ENCODE measurements at places on chromosomes 4 and X.
A peak's percentile ranks its signal among the peaks of the same experiment; 100 is the strongest.

DNA sequence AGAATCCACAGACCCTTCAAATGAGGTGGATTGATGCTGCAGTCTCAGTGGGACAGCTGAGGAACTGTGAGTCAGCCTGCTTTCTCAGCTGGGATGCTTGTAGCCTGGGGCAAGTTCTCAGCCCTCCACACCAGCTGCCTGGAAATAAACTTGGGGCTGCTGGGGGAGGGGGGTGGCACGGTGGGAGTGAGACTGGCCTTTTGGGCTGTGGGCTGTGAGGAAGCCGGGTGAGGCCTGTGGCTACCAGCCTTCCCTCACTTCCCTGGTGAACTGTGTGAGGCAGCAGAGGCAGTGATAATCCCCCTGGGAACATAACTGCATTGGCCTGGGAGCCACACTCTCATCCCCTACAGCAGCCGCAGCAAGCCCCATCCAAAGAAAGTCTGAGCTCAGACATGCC is 114.5 kb upstream of the GUCY1A1 start:
- no peak for ATAC-seq

GRCh38 chrX:69503228-69503781 is 821 bp upstream of the NALF2 start:
- ATAC-seq: no peak

GRCh38 chr4:158667651-158668198 is 4.0 kb downstream of the C4orf46 start:
- ATAC-seq: no peak

DNA sequence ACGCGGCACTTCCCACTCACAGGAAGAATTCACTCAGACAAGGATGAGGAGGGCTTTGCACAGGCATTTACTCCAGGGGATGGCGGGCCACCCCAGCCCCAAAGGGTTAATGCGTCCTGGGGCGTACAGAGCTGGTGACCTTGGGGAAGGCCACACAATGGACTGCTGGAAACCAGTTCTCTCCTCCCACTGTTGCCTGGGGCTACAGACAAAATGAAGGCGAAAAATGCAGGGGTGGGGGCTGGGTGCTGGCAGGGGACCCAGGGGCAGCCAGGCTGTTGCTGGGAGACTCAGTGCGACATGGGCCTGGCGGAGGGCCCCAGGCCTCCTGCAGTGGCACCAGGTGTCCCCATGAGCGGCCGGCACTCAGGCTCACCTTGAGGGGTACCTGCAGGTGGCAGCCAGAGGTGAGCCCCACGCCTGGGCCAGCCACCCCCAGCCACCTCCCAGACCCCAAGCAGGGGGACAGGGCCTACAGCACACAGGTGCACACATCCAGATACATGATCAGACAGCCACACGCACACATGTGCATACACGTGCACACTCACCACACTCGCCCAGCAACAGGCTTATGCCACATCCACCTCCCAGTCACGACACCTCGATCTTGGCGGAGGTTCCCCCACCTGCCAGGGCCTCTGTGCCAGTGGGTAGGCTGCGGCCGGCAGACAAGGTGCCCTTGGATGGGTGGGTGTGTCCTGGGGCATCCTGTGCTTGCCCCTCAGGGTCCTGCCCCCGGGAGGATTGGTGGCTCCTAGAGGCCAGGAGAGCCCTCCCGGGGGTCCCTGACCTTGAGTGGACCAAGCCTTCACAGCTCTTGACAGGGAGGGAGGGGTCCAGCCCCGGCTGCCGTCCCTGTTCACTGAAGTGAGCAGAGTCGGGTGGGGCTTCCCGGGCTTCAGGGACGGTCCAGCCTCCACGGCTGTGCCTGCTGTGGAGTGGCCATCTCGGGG is 13.1 kb downstream of the NAT8L start:
- no peak for ATAC-seq

- no peak for ATAC-seq
These were observed 240.8 kb upstream of the DDX53 start for GRCh38 chrX:22758807-22759481.

- ATAC-seq: no peak
These were observed 17.0 kb upstream of the MOB1B start for GRCh38 chr4:70885174-70885573.

DNA sequence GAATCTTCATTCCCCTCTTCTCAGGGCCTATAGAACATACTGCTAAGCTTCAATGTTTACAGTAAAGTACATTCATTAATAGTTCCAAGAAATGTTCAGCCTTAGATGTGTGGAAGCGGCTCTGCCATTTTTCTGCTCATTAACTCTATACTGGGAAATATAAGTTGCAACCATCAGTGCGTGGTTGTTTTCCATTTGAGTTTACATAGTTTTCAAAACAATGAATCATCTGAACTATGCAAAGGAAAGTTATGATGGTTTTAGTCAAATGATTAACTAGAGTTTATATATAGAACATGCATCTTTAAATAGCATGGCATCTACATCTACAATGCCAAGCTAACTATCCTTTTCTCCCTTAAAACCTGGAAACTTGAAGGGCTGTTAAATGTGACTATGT is 29.6 kb downstream of the LEF1 start:
- no peak for ATAC-seq

GRCh38 chr4:3434881-3435685 is 6.7 kb upstream of the HGFAC start:
- ATAC-seq: no peak

DNA sequence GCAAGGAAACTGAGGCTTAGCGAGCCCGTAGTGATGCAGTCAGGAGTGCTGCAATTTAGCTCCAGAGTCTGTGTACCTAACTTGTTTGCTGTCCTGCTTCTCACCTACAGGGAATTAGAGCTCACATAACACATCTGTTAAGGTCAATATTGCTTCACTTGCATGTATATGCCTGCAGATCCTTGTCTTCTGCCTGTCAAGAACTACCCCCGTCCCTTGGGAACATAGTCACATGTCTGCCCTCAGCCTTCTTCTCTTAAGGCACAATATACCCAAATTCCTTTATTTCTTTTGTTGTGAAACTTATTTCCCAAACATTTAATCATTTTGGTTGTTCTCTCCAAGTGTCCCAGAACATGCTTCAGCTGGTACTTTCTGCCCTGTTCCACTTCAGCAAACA is 103.3 kb upstream of the LEF1 start:
- no peak for ATAC-seq

GRCh38 chr4:179663641-179664429 is 2221.6 kb upstream of the AGA start:
- peak; percentile 25 for ATAC-seq

DNA sequence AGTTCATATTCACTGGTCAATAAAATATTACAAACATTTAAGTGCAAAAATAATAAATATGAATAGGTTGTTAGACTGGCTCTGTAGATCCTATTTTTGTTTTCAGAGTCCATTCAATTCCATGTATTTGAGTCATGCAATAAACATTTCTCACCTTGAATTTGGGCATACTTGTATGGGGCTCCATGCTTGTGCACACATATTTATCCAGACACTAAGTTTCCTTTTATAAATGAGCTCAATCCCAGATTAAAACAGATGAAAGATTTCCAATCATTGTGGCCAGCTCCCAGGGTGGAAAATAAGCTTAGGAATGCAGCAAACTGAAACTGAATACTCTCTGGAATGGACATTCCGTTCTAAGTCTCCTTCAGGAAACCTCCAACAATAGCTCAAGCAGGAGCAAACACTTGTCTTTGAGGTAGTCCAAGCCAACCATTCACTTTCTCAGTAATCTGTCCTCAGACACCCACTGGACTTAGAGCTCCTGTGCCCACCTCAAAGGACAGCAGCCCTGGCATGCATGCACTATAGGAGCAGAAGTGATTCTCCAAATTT is 16.4 kb downstream of the DMD start:
- peak; percentile 78 for ATAC-seq

GRCh38 chrX:23871905-23872546 is 35.7 kb downstream of the APOO start:
- ATAC-seq: no peak

- no peak for ATAC-seq
These were observed 652.9 kb upstream of the IGFBP7 start for GRCh38 chr4:57763070-57763469.

DNA sequence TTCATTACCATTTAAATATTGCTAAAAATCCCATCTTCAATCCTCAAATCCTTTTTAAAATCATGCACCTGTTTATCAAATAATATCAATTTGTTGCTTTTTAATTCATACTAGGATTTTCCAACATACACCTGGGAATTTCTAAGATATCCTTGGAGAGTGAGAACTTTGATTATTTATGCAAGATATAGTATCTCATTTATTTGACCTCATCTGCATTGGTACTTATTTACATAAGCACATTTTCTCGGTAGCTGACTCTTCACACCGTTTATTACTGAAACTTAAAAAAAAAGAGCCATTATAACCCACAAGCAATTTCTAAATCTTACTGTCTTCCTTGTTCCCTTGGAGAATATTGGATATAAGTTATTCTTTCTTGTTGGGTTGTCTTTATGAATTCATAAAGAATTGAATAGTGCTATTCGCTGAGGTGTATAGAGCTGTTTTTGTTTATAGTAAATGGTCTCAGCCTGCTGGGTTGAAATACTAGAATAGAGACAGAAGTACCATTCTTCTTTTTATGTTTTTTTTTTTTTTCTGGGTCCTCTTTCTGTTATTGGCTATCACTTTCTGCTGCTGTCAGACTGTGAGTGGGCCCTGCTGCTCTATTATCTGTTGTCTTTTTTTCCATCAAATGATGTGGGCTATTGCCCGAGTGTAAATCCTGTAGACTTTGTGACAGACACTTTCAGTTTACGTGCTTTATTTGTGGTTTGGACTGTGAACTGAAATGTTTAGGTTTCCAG is 2.9 kb downstream of the UGT8 start:
- ATAC-seq: no peak

All from gastroesophageal sphincter (tissue), 4 donors.